ENCODE measurements at places on chromosomes 7 and 10.

DNA sequence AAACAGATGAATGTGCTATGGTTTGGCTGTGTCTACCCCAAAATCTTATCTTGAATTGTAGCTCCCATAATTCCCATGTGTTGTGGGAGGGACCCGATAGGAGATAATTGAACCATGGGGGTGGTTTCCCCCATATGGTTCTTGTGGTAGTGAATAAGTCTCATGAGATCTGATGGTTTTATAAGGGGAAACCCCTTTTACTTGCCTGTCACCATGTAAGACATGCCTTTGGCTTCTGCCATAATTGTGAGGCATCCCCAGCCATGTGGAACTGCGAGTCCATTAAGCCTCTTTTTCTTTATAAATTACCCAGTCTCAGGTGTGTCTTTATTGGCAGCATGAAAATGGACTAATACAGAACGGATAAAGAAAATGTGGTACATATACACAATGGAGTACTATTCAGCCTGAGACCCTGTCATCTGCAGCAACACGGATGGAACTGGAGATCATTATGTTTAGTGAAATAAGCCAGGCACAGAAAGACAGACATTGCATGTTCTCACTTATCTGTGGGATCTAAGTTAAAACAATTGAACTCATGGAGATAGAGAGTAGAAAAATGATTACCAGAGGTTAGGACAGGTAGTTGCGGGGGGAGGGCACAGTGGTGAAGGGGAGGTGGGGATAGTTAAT is 587.6 kb upstream of the NRP1 start:
- no peak for DNase-seq

DNA sequence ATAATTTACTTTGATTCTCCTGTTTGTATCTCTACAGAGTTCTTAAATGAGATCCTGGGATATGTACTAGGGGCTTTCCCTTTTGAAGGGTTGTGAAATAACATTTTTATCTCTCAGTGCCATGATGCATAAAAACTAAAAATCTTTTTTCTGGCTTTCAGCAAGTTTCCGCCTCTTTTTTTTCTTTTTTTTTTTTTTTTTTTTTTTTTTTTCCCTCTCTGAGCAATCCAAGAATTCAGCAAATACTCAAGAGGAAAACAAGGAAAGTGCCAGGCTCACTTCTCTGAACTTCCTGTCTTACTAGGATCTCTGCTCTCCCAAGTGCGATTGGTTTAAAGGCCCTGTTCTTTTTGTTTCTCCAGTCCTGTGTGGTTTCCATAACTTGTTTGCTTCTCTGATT is 79.9 kb downstream of the HYCC1 start:
- no peak for DNase-seq

GRCh38 chr7:77802557-77803405 is 4.2 kb downstream of the PHTF2 start:
- peak; percentile 57 for DNase-seq

DNA sequence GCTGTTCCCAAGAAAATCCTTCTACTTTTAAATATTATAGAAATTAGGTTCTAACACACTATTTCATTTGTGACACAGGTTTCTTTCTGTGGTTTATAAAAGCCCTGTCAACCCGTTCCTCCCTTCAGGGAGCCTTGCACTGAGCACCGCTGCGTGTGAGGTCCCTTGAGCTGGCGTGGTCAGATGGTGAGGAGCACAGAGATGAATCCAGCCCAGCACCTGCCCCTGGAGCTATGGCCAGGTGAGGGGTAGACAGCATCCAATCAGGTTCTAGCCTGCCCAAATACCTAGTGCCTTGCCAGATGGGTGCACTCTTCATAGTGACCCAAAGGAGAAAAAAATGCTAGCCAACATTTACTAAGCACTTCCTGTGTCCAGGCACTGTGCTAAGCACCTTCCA is 15.7 kb downstream of the ZCCHC24 start:
- no peak for DNase-seq

DNA sequence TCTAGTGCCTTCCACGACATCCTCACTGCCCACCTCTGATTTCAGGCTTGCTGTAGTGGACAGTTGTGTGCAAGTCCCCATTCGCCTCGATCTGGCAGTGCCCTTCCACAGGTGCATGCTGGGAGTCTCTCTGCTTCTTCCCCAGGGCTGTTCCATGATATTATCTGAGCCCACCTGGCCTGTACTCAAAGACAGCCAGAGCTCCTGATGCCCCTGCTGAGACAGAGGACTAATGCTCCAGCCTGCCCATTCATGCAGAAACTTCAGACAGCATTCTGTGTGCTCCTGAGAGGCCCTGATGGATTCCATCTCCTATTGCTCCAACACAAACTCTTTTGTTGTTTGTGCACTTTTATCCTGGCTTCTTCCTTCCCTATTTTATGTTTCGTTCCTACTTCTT is 164.8 kb upstream of the PRSS58 start:
- no peak for DNase-seq

- no peak for DNase-seq
Observed at GRCh38 chr10:11854301-11854700, 31.1 kb downstream of the PROSER2 start.

DNA sequence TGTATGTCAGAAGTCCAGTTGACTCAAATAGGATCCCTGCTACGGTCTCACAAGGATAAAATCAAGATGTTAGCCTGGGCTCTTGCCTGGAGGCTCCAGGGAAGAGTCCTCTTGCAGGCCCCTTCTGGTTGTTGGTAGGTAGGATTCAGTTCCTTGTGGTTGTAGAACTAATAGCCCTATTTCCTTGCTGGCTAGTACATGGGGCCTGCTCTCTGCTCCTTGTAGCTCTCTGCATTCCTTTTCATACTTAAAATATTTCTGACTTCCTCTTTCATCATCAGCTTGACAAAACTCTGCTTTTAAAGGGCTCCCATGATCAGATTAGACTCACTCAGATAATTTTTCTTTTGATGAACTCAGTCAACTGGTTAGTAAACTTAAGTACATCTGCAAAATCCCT is 756.7 kb downstream of the GATA3 start:
- no peak for DNase-seq
